T-helper 17 cell (primary cell): ENCODE measurements at places on chromosomes 12 and 14. TPM values are rescaled to one million over a fixed set of nuclear protein-coding genes. Genes with fewer than 3 reads are reported as not detected.

Gene TNS2
- 1.4 TPM for total RNA-seq

DNA sequence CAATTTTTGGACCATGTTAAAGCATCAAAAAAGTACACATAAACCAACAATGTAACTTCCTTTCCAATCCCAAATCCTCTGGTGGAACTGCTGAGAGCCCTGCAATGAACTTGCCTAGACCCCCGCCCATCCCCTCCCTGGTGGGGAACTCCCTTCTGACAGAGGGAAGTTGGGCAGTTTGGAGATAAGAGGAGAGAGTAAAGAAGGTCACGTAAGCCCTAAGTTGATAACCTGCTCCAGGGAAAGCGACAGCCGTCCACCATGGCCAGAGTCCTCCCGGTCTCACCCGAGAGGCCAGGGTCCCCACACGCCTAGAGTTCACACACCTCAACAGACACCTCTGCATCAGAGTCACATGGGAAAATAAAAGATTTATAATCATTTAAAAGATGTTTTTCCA lies 138.7 kb downstream of the EGLN3 start:
- no peaks in the 10 kb centered on the region for H3K36me3 ChIP-seq
- no peak overlapping the region for H3K4me3 ChIP-seq

GRCh38 chr12:101863981-101864380 lies 13.4 kb upstream of the DRAM1 start:
- H3K27me3 ChIP-seq, result no peaks in the 10 kb centered on the region
- no peak overlapping the region for H3K27ac ChIP-seq
- H3K4me1 ChIP-seq, result no peaks in the 10 kb centered on the region
- no peak overlapping the region for H3K4me3 ChIP-seq
- no peaks in the 10 kb centered on the region for H3K36me3 ChIP-seq

DNA sequence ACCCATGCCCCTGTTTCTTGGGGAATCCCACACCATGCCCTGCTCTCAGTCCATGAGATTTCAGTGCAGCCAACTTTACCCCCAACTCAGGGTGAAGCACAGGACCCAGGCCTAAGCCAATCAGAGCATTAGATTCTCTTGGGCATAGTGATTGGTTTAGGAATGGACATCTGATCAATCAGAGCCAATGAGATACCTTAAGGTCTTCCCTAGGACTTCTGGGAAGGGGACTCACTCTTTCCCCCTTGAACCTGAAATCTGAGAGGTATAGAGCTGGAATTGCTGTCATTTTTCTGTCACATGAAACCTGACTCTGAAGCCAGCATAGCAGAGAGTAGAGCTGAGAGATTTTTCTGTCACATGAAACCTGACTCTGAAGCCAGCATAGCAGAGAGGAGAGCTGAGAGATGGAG lies 127.1 kb downstream of the ZFP36L1 start:
- H3K4me3 ChIP-seq, result peak overlapping the region; percentile 39
- no peak for DNase-seq

GRCh38 chr14:39991041-39991440 lies 558.8 kb upstream of the FBXO33 start:
- no peak for DNase-seq
- H3K27me3 ChIP-seq, result no peaks in the 10 kb centered on the region
- no peak overlapping the region for H3K4me3 ChIP-seq
- H3K36me3 ChIP-seq, result no peaks in the 10 kb centered on the region
